Effector CD4-positive, alpha-beta T cell (primary cell): ENCODE measurements at places on chromosomes 2 and 18.

- DNase-seq: no peak
Observed at GRCh38 chr2:55033076-55033742, 17.0 kb downstream of the RTN4 start.

DNA sequence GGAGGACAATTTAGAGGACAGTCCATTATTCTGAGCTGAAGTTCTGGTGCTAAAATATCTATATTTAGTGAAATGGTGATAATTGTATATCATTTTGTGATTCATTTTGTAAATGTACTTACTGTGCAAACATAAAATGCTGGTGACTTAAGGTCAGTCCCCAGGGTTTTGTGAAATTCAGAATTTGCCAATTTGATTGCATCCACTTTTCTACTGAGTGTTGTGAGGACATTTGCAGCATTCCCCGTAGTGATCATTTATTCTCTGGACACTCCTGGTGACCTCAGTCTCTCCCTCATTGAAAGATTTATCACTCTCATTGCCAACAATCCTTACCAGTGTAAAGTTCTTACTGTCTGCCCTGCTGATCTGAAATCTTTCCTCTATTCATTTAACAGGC is 98.2 kb downstream of the SOCS6 start:
- DNase-seq: no peak

GRCh38 chr18:79971986-79972385 is 7.5 kb downstream of the HSBP1L1 start:
- no peak for DNase-seq

- DNase-seq: no peak
Observed at GRCh38 chr2:206445948-206446347, 2.6 kb downstream of the ADAM23 start.

- DNase-seq: no peak
Observed at GRCh38 chr18:76346490-76347130, 148.4 kb downstream of the ZNF516 start.

GRCh38 chr18:28972333-28972907 is 795.5 kb upstream of the CDH2 start:
- DNase-seq: no peak

DNA sequence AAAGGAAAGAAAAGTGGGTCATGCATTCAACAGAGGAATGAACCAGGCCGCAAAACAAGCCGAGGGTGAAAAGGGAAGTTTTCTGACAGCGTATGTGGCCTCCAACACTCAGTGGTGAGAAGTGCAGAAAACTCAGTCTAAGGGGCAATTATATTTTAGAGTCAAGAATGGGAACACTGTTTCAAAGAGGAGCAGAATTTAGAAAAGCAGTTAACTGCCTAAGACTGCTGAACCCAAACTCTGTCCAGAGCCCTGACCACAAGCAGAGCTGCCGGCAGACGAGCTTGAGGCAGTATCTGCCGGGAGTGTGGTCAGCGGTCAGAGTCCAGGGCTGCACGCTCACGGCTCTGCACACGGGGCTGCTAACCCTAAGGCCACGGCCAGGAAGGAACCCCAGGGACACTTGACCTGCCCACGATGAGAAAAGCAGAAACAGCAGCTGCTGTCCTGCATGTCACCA is 347.0 kb upstream of the ID2 start:
- DNase-seq: no peak

DNA sequence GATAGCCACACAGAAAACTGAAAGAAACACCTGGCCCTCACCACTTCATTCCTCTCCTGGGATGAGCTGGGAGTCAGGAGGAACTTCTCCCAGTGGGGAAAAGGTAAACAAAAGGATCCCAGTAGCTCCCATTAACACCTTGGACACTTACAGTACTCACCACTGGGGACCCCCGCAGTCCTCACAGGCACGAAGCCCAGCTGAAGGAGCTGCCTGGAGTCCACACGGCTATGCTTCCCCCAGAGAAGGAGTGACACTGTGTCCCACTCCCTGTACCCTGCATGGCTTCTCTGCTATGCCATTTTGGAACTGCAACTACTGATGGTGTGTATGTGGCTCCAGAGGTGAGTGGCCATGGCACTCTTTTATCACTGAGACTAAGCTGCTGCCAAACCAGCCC is 1565.1 kb downstream of the LRP1B start:
- no peak for DNase-seq

DNA sequence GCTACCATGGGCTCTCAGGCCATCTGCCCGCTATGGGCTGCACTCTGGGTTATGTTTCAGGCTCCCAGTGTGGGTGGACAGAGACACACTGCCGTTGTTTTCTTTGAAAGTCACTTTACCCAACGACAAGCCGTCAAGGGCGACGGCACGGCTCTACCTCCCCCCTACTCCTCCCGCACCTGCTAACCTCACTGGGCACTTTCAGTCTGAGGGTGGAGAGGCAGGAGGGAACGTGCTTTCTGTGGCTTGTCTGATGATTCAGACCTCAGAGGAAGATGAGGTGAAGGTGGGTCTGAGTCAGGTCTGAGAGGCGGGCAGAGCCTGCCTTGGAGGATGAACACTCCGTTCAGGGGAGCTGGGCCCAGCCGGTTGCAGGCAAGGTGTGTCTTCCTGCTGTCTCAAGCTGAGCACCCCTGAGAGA is 147.6 kb upstream of the HDAC4 start:
- DNase-seq: no peak

DNA sequence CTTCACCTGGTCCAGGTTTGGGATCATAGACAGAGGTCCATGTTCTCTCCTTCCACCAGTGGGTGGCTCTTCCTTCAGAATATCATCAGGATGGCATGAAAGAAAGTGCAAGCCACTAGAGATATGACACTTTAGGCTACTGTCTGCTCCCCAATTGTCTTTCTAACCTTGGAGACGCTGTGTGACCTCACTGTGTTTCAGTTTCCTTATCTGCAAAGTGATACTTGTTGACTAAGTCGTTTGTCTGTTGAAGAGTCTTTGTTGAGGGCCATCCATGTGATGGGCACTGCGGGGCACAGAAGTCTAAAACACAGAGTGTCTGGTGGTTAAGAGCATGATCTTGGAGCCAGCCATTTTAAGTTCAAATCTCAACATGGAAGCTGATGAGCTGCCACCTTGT is 259.9 kb upstream of the THSD7B start:
- DNase-seq: no peak

DNA sequence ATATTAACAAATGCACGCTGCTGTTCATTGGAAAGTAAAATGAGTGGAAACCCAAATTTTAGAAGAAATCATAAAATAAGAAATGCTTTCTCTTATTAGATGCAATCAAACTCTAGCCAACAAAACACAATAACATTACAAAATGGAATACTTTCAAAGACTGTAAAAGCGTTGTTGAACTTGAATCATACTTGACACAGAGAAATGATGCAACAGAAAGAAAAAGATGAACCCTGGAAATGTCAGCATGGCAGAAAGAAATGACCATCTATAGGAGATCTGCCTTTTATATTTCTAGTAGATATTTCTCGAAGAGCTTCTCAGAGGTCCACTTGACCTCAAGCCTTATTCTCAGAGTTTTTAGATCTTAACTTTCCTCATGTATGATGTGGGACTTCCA is 170.6 kb upstream of the MEIS1 start:
- no peak for DNase-seq

DNA sequence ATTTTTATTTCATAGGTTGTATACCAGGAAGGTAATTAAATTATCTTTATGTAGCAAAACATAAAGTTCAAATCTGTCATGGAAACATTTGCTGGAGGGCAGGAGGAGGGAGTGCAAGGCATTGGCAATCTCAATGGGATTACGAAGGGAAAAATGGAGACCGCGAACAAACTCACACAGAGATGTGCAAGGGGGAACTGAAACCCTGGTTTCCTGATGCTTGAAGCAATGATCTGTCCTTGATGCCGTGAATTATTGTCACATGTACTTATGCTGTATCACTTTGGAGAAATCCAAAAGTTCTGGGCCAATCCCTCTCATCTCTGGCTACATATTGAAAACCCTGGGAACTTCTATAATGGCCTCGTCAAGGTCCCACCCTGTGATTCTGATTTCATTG is 65.0 kb upstream of the MFF start:
- no peak for DNase-seq

DNA sequence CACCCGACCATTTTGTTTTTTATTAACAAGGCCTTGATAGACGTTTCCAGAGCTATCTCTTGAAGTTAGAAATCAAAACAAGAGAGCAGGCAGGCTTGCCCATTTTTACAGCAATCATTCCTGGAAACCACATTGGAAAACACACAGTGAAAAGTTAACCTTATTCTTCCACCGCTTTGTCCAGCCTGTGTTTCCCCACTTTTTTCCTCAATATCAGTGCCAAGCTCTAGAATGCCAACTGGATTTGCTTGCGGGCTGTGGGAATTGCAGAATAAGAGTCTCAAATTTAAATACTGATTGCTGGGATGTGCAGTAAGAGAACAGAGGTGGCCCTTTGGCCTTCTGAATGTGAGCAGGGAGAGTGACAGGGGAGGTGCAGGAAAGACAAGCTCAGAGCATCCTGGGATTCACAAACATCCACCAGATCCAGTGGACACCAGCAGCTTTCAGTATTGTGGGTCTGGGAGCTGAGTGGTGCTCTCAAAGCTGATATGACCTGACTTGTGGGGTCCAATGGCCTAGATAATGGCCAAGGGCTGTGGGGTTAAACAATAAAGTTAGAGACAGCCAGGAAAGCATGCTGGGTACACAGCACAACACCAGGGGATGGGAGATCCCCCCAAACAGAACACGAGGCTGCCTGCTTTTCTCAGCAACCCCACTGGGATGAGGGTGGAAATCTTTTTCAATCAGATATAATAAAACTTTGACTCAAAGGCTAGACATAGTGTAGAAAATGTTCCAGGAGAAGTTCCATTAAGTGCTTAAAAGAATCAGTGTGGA is 15.5 kb downstream of the CYP1B1 start:
- no peak for DNase-seq

GRCh38 chr2:28391564-28392296 is 928 bp upstream of the FOSL2 start:
- DNase-seq: peak; percentile 42

- DNase-seq: no peak
Observed at GRCh38 chr18:42480441-42480840, 525.4 kb downstream of the PIK3C3 start.

DNA sequence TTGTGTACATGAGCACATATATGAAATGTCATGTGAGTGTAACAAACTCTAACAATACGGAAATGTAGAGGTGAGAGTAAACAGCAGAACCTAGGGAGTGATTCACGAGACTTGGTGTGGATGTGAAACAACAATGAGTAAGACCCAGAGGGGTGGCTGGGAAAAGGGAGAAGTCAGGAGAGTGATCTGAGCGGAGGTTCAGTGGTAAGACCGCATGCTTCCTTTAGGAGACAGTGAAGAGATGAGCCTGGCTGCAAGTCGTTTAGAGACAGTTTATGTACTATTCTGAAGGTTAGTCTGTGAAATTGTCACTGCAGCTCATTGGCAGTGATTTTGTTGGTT is 150.6 kb downstream of the PRPF40A start:
- DNase-seq: no peak

DNA sequence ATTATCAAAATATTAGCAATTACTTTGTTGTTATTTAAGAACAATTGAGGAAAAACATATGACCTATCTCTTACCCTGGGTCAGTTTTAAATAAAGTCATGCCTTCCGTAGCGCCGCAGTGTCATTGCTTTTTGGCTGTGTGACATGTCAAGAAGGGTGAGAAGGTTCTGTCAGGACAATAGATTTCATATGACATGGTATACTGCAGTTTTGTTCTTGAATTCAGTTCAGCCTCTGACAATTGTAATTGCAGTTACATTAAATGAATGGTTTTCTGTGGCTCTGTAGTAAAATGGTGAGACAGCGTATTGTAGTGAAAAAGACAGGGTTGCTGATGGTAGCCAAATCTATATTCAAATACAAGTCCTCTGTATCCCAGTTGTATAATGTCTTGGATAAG is 307.2 kb downstream of the CDH2 start:
- no peak for DNase-seq

DNA sequence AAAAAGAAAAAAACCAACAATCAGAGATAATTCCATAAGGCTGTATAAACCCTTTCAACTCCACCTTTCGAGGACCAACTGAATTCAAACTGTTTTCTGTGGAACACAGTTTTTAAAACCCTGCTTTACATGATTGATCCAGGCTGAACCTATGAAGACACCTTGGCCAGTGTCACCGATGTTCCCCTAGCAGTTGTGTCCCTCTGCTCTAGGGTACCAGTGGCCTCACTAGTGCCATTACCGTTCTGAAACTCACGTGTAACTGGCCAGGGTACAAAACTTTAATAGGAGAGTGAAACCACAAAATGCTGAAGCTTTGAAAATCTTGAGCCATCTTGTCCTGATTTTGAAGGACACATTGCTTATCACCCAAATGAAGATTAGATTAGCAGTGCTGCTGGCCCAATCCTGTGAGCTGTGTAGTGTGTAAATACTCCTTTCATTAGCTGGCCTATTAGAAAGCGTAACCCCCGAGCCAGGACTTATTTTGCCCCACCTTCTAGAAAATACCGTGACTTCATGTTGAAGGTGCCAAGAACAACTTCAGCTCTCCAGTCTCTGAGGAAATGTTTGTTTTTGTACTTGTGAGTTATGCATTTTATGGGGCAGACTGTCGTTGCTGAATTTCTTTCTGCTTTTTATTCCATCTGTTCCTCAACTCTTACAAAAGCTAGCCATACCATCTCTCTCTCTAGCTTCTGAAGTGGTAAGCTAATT is 147.8 kb upstream of the MAP3K20 start:
- DNase-seq: no peak

DNA sequence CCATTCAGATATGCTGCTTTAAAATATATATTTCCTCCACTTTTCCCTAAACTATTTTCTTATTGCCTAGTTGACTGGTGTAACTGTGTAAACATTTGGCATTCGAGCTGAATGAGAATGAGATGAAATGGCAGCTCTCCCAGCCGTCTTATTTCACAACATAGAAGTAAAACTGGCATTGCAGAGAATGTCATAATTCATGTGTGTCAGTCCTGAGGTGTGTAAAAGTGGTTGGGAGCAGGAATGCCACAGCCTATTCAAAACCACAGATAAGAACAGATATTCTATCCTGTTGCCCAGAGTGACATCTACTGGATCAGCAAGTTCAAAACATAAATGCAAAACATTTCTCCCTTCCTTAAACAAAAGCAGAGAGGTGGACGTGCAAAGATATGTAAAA is 565.5 kb upstream of the CHAC2 start:
- no peak for DNase-seq

DNA sequence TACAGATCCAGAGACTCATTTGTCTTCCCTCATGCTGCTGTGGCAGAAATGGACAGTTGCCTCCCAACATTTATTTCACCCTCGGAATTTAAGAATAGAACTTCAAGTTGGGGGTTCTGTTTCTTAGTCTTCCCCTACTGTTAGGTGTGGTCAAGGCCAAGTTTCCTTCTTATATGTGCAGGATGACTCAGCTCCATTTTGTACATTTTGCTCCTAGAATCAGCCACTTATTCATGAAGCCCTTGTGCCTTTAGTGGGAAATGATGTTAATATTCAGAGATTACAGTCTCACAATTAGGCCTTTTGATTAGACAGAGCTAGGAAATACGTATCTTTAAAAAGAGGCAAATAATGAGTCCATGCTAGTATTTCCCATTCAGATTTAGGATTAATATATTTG is 46.2 kb upstream of the ELOA2 start:
- DNase-seq: no peak

- DNase-seq: no peak
Observed at GRCh38 chr2:201806442-201807170, at the start of gene CDK15. Gene CDK15 (plus strand): TSS chr2:201806537. CDS start chr2:201806665, 128 bp downstream.

GRCh38 chr18:12361770-12362378 is 15.2 kb downstream of the AFG3L2 start:
- DNase-seq: no peak

- no peak for DNase-seq
Observed at GRCh38 chr2:195600778-195601177, 56.2 kb upstream of the SLC39A10 start.
